ENCODE measurements at places on chromosomes 1 and 21.

DNA sequence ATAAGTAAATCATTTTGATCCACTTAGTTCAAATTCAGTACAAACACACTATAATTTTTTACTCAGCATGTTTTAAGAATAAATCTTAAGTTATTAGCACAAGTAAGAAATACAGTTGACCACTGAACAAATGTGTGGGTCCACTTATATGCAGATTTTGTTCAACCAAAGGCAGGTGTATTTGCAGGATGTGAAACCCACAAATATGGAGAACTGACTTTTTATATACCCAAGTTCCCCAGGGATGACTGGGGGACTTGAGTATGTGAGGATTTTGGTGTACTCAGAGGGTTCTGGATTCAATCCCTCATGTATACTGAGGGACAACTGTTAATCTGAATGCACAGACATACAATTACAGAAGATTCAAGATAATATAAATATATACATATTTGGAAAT, 25.7 kb upstream of the ERICH3 start:
- DNase-seq, result no peak

- DNase-seq, result no peak
These were observed 308.1 kb upstream of the LYPLAL1 start for GRCh38 chr1:218865591-218865990.

GRCh38 chr1:159000625-159001024, 9.1 kb upstream of the IFI16 start:
- no peak for DNase-seq

DNA sequence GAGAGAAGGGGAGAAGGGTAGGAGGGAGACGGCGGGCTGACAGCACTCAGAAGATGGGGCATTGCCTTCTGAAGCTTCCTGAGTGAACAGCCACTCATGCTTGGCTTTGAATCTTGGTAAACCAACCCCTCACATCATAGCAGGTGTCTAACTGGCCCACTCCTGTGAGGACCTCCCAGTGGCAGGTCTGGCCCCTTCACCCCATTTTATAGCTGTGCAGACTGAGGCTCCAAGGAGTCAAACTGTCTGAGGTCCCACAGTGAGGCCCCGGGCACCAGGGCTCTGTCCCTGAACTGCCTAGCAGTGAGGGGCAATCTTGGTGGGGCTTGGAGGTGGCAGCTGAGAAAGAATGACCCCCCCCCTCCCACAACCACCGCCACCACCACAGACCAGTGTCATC, 41.0 kb downstream of the SDC3 start:
- DNase-seq, result no peak

- no peak for DNase-seq
These were observed 13.0 kb downstream of the TFF3 start for GRCh38 chr21:42302076-42302650.

DNA sequence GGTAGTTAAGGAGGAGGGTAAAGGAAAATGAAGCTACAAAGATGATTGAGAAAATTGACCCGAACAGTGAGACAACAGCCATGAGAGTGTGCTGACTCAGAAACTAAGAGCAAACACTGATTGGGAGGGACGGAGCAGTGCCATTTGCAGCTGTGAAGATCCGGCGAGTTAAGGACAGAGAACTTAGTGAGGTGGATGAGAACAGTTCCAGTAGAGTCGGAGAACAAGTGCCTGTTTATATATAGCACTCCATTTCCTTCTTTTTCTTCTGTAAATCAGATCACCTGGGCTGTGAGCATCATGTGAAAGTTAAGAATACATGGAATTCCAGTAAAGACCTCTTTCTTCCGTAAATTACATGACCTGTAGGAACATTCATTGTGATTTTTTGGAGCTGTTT, 145.7 kb downstream of the KCNK2 start:
- no peak for DNase-seq

DNA sequence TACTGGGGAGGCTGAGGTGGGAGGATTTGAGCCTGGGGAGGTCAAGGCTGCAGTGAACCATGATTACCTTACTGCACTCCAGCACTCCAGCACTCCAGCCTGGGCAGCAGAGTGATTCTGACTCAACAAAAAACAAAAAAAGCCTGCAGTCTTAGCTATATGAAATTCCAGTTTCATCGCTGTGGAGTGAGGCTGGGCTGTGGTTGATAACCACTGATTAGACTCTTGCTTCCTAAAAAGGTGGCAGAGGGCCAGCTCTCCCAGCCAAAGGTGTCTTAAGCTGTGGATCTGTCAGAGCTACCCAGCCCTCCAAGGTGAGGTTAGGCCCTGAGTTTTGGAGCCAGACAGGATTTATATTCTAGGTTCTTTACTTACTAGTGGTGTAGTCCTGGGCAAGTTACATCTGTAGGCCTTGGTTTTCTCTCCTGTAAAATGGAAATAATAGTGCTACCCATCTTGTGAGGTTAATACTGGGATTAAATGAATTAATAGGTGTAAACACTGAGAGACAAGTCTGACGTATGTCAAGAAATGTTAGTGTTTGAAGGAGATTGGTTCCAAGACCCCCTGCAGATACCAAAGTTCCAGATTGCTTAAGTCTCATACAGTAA, 35.9 kb downstream of the TMCC2 start:
- DNase-seq, result no peak

DNA sequence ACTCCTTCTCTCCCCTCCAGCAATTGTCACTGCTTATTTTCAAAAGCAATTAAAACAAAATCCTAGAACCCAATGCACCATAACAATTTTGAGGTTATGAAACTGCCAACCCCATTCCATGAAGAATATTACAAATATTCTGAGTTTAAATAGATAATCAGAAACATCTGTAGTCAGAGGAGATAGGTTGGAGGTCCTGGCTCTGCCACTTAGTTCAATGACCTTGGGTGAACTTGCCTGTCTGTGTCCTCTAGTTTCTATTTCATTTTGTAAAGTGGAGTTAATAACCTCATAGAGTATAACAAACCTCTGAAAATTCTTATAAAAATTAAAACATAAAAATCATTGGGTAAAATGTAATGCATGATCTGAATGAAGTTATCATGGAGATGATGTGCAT, 164.6 kb downstream of the KCTD3 start:
- no peak for DNase-seq

- DNase-seq, result no peak
These were observed 287.8 kb downstream of the RRAGC start for GRCh38 chr1:38571726-38572125.

DNA sequence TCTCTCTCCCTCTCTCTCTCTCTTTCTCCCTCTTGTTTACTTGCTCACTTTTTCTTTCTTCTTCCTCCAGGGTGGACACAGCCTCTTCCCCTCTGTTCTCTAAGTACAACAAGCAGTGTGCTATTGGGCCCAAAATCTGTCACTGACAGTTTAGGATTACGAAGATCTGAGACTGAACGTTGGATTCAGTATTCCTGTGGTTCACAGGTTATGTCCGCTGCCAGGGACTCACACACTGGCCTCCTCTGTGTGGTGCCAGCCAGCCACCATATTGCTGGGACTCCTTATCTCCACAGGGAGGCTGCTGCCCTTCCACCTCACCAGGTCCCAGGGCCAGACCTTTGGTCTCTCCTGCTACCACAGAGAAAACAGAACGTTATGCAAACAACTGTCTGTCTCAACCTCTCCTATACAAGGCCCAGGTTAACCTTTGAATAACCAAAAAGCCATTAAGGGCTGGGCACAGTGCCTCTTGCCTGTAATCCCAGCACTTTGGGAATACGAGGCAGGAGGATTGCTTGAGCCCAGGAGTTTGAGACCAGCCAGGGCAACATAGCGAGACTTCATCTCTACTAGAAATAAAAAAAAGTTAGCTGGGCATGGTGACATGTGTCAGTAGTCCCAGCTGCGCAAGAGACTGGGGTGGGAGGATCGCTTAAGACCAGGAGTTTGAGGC, 171.9 kb upstream of the RAB4A start:
- DNase-seq, result no peak

- no peak for DNase-seq
These were observed 447.5 kb downstream of the NEGR1 start for GRCh38 chr1:71834601-71835441.

GRCh38 chr1:222749927-222750326, 12.9 kb downstream of the FAM177B start:
- DNase-seq, result no peak

DNA sequence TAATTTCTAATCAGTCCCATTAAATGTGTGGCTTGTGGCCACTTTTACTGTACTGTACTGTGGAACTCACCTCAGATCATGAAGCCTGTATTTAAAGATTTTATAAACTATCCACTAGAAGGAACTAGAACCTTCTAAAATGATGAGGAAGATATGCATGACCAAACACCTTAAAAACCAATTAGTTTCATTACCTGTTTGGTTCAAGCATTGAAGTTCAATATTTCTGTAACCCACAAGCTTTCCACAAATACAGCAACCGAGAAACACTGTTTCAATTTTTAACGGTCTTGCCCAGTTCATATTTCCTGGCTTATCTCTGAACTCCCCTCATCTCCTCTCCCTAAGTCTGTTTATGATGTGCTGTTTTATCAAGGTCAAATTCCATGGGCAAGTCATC, 264.3 kb upstream of the PLD5 start:
- DNase-seq, result no peak

GRCh38 chr1:993379-993995, 6.4 kb downstream of the HES4 start:
- no peak for DNase-seq

GRCh38 chr1:170583186-170583585, 51.2 kb downstream of the GORAB start:
- no peak for DNase-seq

GRCh38 chr21:38206646-38207045, 50.1 kb upstream of the KCNJ15 start:
- DNase-seq, result no peak

DNA sequence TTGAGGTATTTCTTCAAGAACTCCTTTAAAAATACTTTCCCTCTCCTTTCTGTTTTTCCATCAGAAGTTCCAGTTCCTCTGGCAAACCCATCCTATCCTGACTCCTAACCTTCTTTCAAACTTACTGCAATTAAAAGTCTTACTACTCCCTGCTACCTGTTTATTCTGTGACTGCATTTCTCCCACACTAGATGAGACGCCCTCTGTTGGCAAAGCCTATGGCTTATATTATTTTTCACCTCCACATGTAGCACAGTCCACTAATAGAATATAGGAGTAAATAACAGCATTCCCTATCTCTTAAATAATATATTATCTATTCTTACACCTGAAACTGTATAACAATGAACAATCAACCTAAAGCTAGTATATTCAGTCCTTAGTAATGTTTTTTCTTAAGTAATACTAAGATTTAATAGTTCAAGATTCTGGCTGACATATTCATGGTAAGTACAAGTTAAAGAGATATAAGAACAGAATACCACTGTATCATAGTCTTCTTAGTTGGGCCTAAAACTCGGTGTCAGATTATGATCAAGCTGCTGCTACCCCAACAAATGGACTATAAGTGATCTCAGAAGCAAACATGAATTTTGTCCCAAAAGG, 54.8 kb downstream of the RAB3GAP2 start:
- no peak for DNase-seq

GRCh38 chr1:14737561-14738094, 139.1 kb downstream of the KAZN start:
- DNase-seq, result no peak

DNA sequence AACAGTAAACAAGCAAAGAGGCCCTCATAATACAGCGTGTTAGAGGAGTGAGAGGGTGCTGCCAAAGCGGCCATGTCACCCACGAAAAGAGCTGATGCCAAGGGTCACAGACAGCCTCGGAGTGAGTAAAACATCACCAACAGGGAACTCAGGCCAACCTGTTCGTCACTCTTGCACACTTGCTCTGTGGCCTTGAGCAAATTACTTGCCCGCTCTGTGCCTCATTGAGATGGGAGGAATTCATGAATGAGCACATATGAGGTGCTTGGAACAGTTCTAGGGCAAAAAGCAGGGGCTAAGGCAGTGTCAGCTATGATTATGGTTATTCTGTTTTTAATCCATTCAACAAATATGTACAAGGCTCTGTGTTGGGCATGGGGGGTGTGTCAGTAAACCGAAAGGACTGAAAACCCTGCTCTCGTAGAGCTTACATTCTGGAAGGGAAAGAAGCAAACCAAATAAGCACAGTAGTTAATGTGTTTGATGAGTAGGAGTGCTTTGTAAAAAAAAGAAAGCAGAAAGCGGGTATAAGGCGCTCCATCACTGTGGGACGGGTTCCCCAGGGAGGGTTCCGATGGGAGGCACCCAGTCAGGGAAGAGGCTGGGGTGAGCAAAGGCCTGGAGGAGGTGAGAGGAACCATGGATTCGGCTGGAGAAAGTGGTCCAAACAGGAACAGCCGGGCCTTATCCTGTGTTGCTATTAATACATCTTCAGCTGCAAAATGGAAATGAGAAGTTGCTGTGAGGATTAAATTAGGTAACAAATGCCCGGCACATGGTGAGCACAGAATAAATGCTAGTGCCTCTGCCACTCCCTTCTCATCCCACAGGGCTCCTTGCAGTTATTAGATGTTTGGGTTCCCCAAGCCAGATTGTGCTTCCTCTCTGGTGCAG, 39.5 kb upstream of the RD3 start:
- DNase-seq, result no peak

GRCh38 chr1:207811920-207812720, 60.3 kb downstream of the CD46 start:
- no peak for DNase-seq

GRCh38 chr1:27993241-27993640, 33.5 kb downstream of the XKR8 start:
- no peak for DNase-seq

DNA sequence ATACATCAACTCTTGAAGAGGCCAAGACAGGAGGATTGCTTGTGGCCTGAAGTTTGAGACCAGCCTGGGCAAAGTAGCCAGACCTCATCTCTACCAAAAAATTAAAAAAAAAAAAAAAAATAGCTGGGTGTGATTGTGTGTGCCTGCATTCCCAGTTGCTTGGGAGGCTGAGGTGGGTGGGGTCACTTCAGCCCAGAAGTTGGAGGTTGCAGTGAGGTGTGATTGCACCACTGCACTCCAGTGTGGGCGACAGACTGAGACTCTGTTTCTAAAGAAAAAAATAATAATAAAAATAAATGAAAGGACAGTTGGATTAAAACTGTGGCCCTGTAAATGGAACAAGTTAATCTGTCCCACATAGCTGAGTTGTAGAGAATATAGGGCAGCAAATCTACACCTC, 18.9 kb upstream of the ZNF496 start:
- DNase-seq, result no peak

DNA sequence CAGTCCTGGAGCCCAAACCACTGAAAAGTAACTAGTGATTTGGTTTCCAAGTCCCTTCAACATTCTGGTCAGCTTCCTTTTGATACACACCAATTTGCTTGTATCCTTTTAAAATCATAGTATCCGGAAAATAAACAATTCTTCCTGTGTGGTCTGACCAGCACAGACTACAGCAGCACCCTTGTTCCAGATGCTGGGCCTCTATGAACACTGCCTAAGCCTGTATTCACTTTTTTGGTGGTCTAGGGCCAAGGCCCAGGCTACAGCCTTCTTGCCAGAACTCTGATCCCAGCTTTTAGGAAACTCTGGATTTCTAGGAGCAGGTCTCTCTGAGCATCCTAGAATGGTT, 801 bp upstream of the DDAH1 start:
- no peak for DNase-seq

DNA sequence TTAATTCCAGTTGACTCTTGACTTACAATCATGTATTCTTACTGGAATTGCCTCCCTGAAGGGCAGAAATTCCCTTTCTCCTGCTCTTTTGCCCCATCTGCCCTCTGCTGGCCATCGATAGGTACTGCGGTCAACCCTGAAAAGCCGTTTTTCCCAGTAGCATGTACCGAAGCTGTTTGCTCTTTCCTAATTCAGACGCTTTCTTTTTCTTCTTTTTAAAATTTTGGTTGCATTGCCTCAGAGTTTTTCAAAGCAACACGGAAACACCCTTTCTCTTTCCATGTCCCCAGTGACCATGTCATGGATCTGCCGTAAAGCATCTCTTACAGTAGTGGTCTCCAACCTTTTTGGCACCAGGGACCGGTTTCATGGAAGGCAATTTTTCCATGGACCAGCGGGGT, 164.2 kb upstream of the C1orf21 start:
- DNase-seq, result no peak

All from activated gamma-delta T cell (primary cell).